ENCODE measurements at places on chromosomes 7 and 10. TPM values are rescaled to one million over a fixed set of nuclear protein-coding genes. Genes with fewer than 3 reads are reported as not detected.
A peak's percentile ranks its signal among the peaks of the same experiment; 100 is the strongest.

LIPK gene
- not detected for polyA plus RNA-seq

SUN3 gene
- polyA plus RNA-seq: 0.17 TPM

COG5 gene
- 37.7 TPM for polyA plus RNA-seq

ACSM6 gene
- 0.86 TPM for polyA plus RNA-seq

CYP3A7 gene
- 1.2 TPM for polyA plus RNA-seq

TAF5 gene
- 9.4 TPM for polyA plus RNA-seq

MRLN gene
- polyA plus RNA-seq: 0.48 TPM

ANKRD22 gene
- 0.28 TPM for polyA plus RNA-seq

INHBA gene
- 4.0 TPM for polyA plus RNA-seq

LRRC17 gene
- polyA plus RNA-seq: 73.0 TPM

RELN gene
- 21.8 TPM for polyA plus RNA-seq

GRCh38 chr7:79988653-79989052 is 146.0 kb upstream of the GNAI1 start:
- no peak for DNase-seq

DNA sequence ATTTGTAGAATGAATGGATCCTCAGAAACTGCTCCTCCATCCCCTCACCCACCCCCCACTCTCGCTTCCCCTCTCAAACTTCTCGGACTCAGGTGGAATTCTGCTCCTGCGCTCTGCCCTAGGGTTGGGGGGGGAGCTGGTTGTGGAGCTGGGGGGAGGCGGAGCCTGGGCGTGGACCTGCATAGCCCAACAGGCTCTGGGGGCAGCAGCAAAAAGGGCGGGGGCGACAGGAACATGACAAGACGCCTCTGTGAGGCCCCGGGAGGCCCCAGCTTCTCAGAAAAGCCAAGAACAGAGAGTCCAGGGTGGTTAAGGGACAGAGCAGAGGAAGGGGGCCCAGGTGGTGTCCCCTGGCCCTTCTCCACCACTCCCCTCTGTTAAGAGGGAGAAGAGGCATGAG is 3.5 kb downstream of the TSC22D4 start:
- DNase-seq: no peak

GRCh38 chr7:41219276-41219675 is 483.6 kb downstream of the INHBA start:
- no peak for DNase-seq

GRCh38 chr10:6221971-6222751 is 19.4 kb downstream of the PFKFB3 start:
- DNase-seq: no peak

DNA sequence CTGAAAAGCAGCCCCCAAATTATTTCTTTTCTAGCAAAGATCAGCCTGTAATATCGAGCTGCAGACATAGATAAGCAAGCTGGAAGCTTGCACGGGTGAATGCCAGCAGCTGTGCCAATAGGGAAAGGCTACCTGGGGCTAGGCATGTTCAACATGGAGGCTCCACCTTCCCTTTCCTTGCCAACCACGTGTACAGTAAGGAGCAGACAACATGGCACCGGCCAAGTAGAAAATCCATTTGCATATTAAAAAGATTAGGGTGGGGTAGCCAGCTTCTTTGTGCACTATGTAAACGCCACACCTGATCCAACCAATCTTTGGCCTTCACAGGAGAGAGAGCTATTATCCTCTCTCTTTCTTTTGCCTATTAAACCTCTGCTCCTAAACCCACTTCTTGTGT is 56.7 kb upstream of the SEPHS1 start:
- no peak for DNase-seq

- no peak for DNase-seq
These were observed 17.4 kb downstream of the BEND7 start for GRCh38 chr10:13511409-13511808.

- no peak for DNase-seq
These were observed 1.8 kb downstream of the PGAM2 start for GRCh38 chr7:44063547-44063893.

DNA sequence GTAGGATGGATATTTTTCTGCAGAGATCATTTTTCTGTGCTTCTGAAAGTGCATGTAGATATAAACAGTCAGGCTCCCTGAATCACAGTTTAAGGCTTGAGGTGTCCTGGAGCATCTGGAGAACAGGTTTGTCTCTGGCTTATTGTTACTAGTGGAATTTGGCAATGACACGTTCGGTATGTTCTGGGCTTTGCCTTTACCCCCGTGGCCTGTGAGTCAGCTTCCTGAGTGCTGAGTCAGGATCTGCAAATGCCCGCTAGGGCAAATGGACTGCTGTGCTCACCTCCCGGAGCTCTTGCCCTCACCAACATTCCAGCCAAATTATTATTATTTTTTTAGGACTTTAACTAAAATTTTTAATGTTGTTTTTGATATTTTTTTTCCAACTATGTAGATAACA is 192.5 kb upstream of the PRSS1 start:
- no peak for DNase-seq

DNA sequence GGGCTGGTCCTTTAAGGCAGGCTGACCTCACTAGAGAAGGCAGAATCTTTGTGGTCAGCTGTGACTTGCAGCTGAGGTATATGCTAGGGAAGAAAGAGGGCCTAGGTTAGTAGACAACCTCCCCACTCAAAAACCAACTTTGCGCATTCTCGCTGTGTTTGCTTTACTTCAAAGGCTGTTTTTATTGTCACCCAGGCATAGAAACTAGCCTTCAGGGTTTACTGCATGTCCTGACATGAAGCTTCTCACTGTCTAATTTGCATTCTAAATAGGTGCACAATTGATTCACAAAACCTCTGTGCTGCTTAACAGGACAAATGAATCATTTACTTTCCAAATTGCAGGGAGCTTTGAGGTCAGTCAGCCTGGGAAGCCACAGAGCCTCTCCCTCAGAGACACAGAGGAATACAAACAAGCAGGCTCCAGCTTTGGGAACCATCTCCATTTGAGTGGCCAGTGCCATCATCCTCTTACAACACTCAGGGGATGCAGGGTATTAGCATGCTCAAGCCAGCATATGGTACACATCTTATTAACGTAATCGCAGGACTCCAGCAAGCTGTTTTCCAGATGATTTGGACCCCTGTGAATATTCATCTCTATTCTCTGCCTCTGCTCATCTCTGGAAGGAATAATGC is 596.4 kb upstream of the GHITM start:
- peak; percentile 20 for DNase-seq

- DNase-seq: no peak
These were observed 13.6 kb downstream of the TSPAN15 start for GRCh38 chr10:69464801-69465401.

GRCh38 chr7:98221611-98222532 is 10.6 kb downstream of the BHLHA15 start:
- DNase-seq: no peak

DNA sequence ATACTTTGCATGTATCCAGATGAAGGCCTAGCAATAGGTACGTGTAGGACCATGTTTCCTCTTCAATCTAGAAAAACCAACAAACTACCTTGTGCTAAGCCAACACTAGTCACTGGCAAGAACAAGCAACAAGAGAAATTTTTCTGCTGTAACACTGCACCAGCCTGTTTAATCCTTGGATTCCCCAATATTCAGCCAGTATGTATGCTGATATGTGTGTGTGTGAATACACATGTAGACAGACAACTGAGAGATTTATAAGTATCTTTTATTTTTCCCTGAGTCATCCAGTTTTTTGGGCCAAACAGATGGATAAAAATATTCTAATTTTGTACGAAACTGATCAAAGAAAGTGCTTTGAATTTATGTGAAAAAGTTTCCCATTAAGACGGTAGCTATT is 26.2 kb downstream of the GLI3 start:
- DNase-seq: no peak

GRCh38 chr10:102650655-102651454 is 6.6 kb downstream of the TRIM8 start:
- DNase-seq: no peak

- DNase-seq: no peak
These were observed 95.3 kb downstream of the RNF32 start for GRCh38 chr7:156735851-156736250.

DNA sequence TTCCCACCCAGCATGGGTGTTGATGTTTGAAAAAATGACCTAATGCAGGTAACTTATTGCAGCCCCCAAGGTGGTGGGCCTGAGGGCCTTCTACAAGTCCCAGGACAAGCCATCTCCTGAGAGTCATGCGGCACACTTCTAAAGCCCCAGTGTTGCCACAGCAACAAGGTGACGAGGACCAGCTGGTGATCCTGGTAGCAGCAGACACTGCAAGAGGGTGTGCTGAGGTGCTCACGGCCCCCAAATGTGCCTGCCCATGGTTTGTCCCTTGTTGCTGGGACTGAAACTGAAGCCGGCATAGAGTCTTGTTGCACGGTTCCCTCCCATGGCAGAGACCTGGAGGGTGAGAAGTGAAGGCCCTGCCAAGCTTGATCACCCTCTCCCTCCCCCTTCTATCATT is 333.2 kb upstream of the MGMT start:
- peak; percentile 41 for DNase-seq

GRCh38 chr7:26156451-26157420 is 4.7 kb downstream of the NFE2L3 start:
- no peak for DNase-seq

DNA sequence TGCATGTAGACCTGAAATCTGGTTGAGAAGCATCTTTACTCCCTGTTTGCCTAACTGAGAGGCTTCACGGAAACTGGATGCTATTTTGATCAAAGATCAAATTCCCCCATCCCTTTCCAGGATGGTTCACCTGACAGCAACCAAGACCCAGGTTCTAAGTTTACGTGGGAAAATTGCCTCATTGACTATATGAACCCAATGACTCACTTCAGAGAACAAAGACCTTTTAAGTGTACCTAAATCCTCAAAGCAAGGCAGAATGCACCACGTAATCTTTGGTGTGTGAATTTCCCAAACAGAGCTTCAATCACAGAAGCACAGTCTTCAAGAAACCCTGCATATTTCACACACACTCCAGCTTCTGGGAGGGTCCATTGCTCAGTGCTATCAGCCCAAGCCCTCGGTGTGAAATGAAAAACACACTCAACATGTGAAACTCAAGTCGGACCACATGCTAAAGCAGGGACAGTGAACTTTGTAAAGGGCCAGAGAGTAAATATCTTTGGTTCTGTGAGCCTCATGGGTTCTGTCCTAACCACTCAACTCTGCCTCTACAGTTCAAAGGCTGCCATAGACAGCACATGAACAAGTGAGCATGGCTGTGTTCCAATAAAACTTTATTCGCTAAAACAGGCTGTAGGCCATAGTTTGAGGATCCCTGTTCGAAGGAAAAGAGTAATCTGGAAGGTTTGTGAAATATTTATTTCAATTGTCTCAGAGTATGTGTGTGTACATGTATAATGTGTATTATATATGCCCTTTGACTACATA is 275.6 kb upstream of the FOXK1 start:
- DNase-seq: no peak

- DNase-seq: no peak
These were observed 671.4 kb upstream of the GALNT17 start for GRCh38 chr7:70460562-70460961.

DNA sequence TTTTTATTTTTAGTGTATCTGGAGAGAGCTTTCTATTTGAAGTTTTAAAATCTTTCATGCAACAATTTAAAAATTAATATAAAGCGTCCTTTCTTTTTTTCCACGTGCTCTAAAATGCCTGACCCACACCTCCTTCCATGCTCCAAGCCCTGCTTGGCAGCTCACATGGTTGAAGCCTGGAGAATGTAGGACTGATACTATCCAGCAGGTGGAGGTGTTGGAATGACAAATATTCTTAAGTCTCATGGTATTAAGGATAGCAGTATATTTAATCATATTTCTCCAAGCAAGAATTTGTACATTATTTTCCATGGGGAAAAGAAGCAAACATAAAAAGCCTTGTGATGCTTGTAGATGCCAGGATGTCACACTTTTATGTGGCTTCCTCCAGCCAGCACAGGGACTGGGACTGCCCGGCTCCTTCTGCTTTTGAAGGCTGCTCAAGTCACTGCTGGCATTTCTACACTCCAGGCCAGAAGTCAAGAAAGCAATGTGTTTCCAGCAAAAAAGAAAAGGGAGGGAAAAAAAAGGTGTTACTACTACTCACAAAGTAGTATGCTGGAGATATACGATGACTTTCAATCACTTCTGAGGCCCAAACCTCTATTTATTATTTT is 49.7 kb downstream of the BZW2 start:
- DNase-seq: peak; percentile 50

DNA sequence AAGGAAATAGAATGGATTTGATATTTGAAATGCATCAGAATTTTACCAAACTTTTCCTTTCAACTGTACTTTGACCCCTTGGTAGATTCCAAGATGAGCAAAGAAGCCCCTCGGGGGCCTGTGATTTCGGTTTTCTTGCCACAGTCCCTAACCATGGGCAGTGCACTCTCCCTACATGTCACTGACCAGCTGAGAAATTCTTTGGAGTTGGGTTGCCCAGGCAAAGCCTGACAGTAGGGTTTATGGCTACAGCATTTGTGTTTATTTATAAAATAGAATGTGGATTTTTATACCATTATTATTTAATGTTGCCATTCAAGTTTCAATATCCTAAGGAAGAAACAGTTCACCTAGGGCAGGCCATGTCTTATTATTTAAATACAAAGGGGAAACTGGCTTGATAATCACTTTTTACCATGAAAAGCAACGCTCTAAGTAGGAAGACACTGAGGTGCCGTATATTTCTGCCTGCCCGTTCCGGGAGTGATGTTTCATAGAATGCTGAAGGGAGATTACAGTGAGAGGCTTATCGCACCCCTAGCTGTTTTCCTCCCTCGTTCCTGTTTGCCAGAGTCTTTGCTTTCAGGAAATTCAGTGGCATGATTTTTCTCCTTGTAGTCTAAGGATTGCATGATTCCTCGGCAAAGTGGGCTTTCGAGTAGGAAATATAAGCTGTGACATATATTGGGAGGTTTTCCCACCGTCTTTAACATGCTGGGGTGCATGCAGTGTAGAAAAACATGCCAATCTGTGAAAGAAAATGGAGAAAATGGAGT is 35.8 kb downstream of the WIPF3 start:
- DNase-seq: no peak

DNA sequence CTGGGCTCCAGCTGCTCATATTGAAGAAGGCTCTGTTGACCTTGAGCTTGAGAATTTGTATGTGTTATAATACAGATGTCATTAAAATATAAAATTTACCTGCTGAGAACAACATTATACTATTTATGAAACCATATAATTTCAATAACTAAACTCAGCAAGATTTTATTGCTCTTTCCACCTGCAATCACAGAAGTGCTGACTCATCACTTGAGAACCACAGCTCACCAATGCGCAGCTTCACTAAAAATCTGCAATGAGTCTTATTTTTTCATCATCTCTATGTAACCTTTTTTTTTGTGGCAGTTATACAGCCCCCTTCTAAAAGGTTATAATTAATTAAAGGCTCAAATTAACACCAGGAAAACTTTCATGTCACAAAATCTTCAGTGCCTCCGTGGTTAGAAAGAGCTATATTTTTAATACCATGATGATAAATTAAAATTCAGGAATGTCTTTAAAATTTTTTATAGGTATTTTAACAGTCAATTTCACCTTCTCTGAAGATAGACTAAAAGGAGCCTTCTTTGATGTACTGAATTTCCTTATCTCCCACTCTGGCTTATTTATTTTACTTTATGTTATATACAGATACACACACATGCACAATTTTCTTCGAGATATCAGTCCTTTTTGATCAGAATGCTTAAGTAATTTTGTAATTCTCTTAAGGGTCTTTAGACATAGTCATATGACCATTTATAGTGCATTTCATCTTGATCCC is 102.7 kb downstream of the EVX1 start:
- no peak for DNase-seq

GRCh38 chr7:50477640-50478039 is 27.5 kb upstream of the FIGNL1 start:
- DNase-seq: no peak

Data from left kidney (tissue), 8 donors.